ENCODE measurements at places on chromosomes 3 and 15.

GRCh38 chr3:32045091-32045915 lies 61.1 kb upstream of the GPD1L start:
- no peak for DNase-seq

- DNase-seq, result no peak
Measured at GRCh38 chr3:192128922-192129321, 598.4 kb downstream of the FGF12 start.

- DNase-seq, result no peak
Measured at GRCh38 chr3:45631486-45631885, 36.9 kb downstream of the LIMD1 start.

GRCh38 chr3:108130701-108131474 lies 40.1 kb upstream of the CD47 start:
- DNase-seq, result no peak

DNA sequence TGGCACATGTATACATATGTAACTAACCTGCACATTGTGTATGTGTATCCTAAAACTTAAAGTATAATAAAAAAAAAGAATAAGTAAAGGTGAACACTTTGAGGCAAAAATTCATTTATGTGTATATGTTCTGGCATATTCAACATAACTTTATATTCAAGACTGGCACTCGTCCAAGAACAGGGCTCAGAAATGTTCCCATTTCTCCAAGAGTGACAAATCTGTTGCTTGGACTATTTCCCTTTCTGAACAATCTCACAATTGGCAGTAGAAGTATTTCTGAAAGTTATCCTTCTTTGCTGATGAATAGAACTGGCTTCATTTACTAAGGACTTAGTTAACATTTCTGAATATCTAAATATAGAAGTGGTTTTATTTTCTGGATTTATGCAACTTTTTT lies 212.8 kb downstream of the ADAMTSL3 start:
- DNase-seq, result no peak

GRCh38 chr3:113764698-113765097 lies 17.9 kb downstream of the ATP6V1A start:
- no peak for DNase-seq
